GM23248 (cell line): ENCODE measurements at places on chromosomes 16 and 17.

- no peak for DNase-seq
Measured at GRCh38 chr17:77727037-77727615, 231.4 kb upstream of the TNRC6C start.

DNA sequence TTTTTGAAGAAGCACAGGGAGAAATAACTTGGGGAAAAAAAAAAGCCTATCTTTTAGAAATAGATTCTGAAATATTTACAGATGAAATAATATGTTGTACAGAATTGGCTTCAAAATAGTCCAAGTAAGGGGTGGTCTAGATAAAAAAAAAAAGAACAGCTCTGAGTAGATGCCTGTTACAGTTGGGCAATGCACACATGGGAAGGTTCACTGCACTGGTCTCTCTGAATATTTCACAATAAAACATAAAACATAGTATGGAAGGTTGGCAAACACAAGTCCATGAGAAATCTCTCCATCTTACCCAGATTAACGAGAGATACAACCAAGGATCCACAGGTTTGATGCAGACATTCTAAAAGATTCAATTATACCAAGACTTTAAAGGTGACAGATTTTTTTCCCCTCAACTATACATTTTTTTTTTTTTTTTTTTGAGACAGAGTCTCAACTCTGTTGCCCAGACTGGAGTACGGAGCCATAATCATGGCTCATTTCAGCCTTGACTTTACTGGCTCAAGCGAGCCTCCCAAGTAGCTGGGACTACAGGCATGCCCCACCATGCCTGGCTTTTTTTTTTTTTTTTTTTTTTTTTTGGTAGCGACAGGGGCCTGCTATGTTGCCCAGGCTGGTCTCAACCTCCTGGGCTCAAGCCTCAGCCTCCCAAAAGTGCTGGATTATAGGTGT, 58.0 kb downstream of the KANSL1 start:
- DNase-seq, result no peak

- peak; percentile 88 for DNase-seq
Measured at GRCh38 chr16:25066747-25067631, 44.6 kb upstream of the LCMT1 start.

GRCh38 chr16:55955845-55956244, 80.7 kb upstream of the CES5A start:
- no peak for DNase-seq

- no peak for DNase-seq
Measured at GRCh38 chr16:82181461-82182185, 11.6 kb upstream of the MPHOSPH6 start.

DNA sequence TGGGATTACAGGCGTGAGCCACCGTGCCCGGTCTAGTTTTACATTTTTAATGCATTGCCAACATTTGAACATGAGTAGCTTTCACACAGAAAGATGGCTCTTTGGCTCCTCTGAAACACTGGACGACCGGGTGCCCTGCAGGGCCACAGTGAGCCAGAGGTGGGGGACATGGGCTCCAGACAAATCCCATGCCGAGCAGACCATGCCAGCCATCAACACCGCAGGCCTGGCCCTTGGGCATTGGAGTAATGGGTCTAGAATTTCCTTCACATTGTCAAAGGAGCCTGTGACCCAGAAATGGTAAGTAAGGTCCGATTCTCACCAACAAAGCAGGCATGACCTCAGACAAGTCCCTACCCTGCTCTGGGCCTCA, 21.4 kb upstream of the MPRIP start:
- DNase-seq, result peak; percentile 17

GRCh38 chr16:67201411-67202345, 2.7 kb downstream of the ELMO3 start:
- no peak for DNase-seq

DNA sequence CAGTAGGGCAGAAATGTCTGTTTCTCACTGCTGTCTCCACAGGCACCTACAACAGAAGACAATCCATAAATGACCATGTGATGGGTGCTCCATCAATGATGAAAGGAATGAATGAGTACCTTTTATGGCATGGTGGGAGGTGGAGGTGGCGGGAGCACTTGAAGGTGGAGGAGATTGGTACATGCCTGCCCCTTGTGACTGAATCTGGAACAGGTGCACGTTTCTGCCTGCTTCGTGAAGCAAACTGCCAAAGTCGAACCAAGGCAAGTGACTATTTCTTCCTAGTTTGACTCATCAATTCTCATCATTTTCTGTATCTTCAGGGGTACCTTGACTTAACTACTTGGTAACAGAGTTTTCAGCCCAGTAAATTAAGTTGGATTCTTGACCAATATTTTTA, 25.4 kb downstream of the CDRT15 start:
- no peak for DNase-seq

DNA sequence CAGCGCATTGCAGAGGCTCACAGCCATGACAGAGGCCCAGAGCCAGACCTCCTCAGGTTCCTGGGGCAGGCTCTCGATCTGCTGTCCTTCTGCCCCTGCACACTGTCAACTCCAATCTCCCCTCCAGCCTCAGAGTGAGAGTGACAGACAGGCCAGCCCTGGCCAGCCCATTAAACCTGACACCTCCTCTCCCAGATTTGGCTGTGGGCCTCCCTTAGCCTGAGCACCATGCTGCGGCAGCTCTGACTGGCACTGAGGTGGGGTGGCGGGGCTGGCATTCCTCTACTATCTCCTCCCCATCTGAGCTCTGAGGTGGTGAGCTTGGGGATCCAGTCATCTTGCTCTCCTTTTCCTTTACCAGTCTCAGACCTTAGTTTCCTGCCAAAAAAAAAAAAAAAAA, 15.5 kb upstream of the C1QL1 start:
- DNase-seq, result no peak

DNA sequence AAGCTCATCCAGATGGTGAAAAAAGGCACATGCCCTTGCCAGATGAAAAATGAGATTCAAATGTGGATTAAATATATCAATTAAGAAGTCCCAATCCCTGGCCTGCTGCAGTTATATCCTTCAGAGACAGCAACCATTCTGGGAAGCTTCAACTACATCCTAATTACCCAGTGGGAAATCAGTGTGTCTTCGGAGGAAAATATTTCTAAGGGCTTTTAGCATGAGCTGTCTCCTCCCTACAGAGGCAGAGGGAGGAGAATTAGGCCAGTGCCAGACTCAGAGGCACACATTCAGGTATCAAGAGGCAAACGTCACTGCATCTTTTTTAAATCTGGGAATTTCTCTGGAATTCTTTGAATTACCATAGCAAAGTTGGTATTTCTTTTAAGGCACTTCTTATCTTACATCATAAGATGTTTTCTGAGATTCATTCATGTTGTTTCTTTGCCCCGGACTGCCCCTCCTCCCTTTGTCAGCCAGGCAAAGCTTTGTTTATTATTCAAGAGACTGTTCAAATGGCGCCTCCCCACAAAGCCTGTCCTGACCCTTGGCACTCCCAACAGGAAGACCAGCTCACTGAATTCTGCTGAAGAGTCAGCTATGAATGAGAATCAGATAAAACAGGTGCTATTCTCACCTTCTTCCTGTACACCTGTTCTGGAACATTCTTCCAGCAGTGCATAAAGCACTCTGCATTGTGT, 38.3 kb upstream of the SMPD3 start:
- DNase-seq, result no peak

DNA sequence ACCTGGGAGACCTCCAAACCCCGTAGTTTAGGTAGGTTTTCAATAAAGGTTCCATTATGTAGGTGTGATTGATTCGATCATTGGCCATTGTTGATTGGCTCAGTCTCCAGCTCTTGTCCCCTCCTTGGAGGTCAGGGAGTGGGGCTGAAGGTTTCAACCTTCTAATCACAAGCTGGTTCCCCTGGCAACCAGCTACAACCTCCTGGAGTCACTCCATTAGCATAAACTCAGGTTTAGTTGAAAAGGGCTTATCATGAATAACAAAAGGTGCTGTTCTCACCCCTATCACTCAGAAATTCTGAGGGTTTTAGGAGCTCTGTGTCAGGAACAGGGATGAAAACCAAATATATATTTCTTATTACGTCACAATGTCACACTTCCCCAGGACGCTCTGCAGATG, 28.5 kb downstream of the TMEM132E start:
- no peak for DNase-seq

GRCh38 chr17:17497845-17498520, 1.8 kb upstream of the RASD1 start:
- DNase-seq, result no peak

DNA sequence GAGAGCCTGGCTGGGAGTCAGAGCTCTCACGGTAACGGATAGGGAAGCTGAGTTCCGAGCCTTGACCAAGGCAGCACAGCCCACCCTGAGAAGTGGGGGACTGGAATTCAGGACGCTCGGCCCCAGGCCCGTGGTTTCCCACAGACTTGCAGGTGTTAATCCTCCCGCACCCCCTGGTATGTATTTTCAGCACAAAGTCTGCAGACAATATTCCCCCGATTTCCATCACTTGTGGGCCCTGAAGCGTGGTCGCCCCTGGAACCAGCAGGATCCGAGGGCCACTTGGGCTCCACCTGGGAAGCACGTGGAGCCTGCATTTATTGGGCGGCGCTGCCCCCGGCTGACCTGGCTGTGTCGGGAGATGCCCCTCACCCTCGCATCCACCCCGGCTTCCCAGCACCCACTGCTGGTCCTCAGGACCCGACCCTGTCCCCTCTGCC, 60.2 kb downstream of the WSB1 start:
- DNase-seq, result no peak

- peak; percentile 73 for DNase-seq
Measured at GRCh38 chr17:41687828-41688640, 651 bp upstream of the EIF1 start.

GRCh38 chr17:57404073-57404472, 147.8 kb downstream of the MSI2 start:
- DNase-seq, result no peak

GRCh38 chr16:11783319-11784037, 13.6 kb downstream of the ZC3H7A start:
- peak; percentile 50 for DNase-seq

GRCh38 chr17:73985466-73986015, 217.9 kb upstream of the RPL38 start:
- DNase-seq, result no peak

GRCh38 chr16:87956365-87957231, 5.4 kb downstream of the BANP start:
- DNase-seq, result peak; percentile 54

- DNase-seq, result no peak
Measured at GRCh38 chr17:40859536-40859935, 7.5 kb downstream of the KRT12 start.
